ENCODE measurements at places on chromosomes 7 and 10.

GRCh38 chr7:100677308-100678267, 4.0 kb downstream of the GNB2 start:
- no peak for DNase-seq

DNA sequence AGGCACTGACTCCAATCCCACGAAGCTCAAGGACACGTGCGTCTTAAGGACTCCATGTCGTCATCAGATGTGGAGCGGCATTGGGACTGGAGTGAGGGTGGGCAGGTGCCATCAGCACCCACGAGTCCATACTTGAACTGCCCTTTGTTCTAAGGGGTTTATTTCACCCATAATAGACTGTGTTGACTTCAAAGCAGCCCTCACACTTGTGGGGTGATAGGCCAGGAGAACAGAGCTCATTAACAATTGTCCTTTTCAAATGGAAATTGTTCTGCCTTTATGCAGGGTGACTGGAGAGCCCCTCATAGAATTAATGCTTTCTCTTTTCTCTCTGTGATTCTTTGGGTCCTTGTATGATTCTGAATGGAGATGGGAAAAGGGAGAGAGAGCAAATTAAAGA, 376.9 kb upstream of the MGMT start:
- no peak for DNase-seq

- DNase-seq = no peak
These were observed 35.0 kb upstream of the ACSL5 start for GRCh38 chr10:112338957-112339356.

DNA sequence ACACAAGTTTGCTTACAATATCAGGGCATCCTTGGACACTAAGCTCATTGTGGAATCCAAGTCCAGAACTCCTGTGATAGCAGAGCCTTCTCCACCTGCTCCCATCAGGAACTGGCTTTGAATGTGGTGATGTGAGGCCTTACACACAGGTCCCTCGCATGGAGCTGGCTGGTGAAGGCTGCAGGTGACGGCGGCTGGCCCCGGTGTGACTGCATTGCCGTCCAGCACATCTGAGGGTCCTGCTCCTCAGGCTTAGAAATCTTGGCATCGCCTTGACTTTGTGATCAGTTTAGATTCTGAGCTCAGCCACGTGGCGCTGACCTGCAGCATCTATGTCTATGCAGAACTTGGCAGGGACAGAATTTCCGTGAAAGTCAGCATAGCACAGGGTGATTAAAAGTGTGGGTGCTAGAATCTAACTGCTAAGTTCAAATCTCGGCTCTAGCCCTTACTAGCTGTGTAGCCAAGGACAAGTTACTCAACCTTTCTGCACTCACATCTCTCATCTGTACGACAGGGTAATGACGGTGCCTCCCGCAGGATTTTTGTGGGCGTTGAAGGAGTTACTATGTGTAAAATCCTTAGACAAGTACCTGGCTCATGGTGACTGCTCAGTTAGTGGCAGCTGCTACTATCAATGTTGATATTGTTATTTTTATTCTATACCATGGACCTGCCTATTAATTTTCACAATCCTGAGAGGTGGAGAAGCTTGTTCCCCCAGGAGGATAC, 26.6 kb downstream of the HKDC1 start:
- no peak for DNase-seq

- DNase-seq = no peak
These were observed 15.3 kb upstream of the CHST12 start for GRCh38 chr7:2387897-2388636.

GRCh38 chr7:38671911-38672905, 41.0 kb upstream of the AMPH start:
- DNase-seq = no peak

Data from NCI-H2227 treated with DMSO at 0.1 percent for 48 hours (cell line).